ENCODE measurements at places on chromosomes 3 and 15.
A peak's percentile ranks its signal among the peaks of the same experiment; 100 is the strongest.

DNA sequence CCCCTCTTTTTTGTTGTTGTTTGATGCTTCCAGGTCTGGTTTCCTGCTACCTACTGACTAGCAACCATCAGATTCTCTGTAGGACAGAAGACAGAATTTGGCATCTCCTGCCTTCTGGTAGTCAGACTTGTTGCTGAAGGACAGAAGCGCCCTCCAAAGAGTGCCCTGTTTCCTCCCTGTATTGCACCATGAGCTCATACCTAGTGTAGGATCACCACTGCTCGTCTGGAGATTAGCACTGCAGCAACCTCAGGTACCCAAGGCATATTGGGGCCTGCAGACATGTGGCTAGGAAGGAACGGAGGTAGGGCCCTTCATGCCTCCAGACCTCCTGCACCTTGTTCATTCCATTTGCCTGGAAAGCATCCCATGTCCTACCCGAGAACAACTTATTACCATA, 78.1 kb downstream of the NPTN start:
- H3K27ac ChIP-seq: no peak overlapping the region
- no peaks in the 10 kb centered on the region for H3K36me3 ChIP-seq
- H3K4me3 ChIP-seq: no peak overlapping the region

GRCh38 chr15:101006931-101007691, 88.0 kb downstream of the LRRK1 start:
- no peaks in the 10 kb centered on the region for H3K4me1 ChIP-seq
- H3K27ac ChIP-seq: no peak overlapping the region
- DNase-seq: peak; percentile 85
- H3K4me3 ChIP-seq: no peak overlapping the region

DNA sequence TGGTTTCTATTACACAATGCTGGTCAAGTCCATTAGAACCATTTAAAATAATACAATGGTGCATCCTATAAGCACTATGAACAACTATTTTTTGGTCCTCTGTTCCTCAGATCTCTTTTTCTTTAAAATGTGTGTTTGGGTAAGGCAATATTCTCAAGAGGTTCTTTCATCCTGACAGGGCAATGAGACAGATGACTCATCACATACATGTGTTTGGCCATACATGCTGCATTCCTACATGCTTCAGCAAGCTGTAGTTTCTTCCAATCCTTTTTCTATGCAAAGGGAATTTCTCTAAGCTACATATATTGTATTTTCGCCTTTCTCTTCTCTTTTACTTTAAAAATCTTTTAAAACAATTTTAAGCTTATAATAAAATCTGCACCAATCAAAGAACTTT, 52.7 kb downstream of the OTOL1 start:
- no peaks in the 10 kb centered on the region for H3K4me1 ChIP-seq
- H3K27ac ChIP-seq: no peak overlapping the region
- no peaks in the 10 kb centered on the region for H3K36me3 ChIP-seq

- no peaks in the 10 kb centered on the region for H3K36me3 ChIP-seq
- H3K4me3 ChIP-seq: no peak overlapping the region
Observed at GRCh38 chr3:49873623-49874022, 3.9 kb upstream of the CAMKV start.

DNA sequence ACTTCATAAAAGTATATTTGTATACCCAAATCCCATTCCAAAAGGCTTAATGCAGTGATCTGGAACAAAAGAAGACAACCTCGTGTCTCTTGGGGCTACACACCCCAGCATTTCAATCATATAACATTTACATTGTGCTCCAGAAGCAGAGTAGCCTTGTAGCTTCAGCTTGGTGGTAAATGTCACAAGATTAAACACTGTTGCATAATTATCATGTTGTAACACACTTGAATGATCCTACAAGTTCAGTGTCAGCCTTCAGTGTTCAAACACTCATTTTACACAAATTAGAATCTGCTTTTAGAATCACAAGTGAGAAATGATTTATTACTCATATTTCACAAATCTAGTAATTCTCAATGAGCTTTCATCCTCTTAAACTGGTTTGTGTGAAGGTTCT, 122.6 kb downstream of the CNTN3 start:
- no peaks in the 10 kb centered on the region for H3K27me3 ChIP-seq
- no peak overlapping the region for H3K27ac ChIP-seq
- H3K4me1 ChIP-seq: no peaks in the 10 kb centered on the region
- H3K4me3 ChIP-seq: no peak overlapping the region
- no peaks in the 10 kb centered on the region for H3K36me3 ChIP-seq

DNA sequence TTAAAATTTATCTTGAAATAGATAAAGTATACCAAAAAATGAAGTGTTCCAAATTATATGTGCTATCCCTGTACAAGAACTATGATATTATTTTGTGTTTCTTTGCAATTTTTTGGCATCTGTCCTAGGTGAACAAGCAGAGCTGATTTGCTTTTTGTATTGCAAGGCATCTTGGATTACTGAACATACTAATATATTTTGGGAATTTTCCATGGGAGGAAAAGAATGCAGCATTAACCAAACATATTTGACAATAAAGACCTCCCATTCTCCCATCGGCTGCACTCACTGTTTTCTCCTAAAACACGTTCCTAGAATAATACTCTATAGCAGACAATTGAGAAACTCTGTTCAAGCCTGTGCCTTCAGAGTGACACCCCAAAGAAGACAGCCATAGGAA, 265.1 kb upstream of the ALCAM start:
- H3K4me1 ChIP-seq: no peaks in the 10 kb centered on the region
- no peak overlapping the region for H3K4me3 ChIP-seq
- H3K27ac ChIP-seq: no peak overlapping the region
- no peaks in the 10 kb centered on the region for H3K27me3 ChIP-seq
- no peak for DNase-seq

DNA sequence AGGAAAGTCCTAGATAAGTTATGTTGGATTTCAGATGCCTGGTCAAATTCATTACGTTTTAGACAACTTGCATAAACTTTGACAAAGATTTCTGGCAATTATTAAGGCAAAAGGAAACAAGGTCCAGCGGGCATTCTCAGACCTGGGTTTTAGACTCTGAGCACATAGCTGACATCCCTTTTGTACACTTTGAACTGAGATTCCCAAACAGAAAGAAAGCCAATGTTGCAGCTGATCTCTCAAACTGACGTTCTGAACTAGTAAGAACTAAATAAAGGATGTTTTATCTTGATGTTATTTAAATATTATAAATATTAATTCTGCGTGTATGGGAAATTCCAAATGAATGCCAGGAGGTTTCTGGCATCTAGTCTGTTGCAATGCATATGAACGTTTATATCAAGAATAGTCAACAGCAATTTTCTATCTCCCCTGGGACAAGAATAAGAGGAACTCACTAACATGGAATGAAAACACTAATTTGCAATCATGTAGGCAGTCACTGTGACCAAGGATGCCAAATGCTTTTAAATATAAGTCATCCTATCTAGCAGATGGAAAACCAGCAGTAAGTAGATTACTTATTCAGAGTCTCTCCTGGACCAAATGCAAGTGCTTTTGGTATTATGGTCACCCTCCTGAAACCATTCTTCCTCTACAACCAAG, 202.1 kb downstream of the GREM1 start:
- no peak for DNase-seq
- H3K4me3 ChIP-seq: no peak overlapping the region
- H3K27me3 ChIP-seq: no peaks in the 10 kb centered on the region
- no peak overlapping the region for H3K27ac ChIP-seq

GRCh38 chr3:139117883-139118760, 73.4 kb upstream of the PRR23C start:
- no peak overlapping the region for H3K4me3 ChIP-seq
- peaks cover 14% of the 10 kb centered on the region for H3K4me1 ChIP-seq
- H3K36me3 ChIP-seq: no peaks in the 10 kb centered on the region

DNA sequence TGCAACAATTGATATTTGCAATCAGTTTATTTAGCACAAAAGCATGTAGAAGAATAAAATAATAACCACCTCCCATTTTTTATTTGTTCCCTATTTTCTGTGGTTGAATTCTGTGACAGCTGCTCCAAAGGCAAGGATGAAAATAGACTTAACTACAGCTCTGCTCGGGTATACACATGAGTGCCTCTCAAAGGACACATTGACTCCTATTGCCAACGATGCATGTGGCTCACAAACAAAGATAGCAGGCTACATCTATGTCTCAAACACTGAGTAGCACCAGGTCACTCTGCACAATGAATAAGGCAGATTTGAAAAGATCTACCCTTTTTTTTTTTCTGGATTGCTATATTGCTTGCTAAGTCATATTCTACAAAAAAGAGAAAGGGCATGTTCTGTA, 612.9 kb downstream of the ROBO1 start:
- H3K27me3 ChIP-seq: no peaks in the 10 kb centered on the region
- no peaks in the 10 kb centered on the region for H3K4me1 ChIP-seq
- H3K4me3 ChIP-seq: no peak overlapping the region
- H3K36me3 ChIP-seq: no peaks in the 10 kb centered on the region
- no peak overlapping the region for H3K27ac ChIP-seq

DNA sequence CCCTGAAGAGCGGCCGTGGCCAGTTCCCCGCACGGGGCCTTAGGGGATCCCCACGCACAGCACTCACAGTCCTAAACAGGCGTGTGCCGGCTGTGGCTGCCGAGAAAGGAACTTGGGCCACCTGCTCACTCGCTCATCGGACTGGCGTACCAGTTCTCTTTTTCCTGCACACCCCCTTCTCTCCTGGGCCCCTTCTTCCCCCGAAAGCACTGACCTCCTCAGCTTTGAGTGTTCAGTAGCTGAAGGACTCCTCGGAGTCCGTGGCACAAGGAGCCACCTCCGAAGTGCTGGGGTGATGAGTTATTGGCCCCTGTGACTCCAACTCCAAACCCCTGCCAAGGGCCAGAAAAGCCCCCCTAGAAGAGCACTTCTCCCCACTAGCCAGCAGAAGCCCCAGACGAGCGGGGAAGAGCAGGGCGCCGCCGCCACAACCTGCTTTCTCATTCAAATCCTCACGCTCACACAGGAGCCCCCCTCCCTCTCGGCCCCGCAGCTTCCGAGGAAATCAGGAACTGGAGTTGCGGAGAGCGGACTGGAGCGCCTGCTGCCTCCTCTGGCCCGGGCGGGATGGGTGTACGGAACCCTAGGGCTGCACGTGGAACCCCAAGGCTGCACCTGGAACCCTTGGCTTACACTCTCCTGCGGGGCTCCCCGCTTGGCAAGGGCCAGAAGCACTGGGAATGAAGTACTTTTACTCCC, at the start of gene PLCH1:
Gene PLCH1, minus strand, starts transcription at position 446 of the 699 bp plus-strand sequence. CDS start 40,847 bp downstream, outside the sequence.
- no peaks in the 10 kb centered on the region for H3K36me3 ChIP-seq
- H3K27me3 ChIP-seq: peaks cover 70% of the 10 kb centered on the region
- H3K4me1 ChIP-seq: peaks cover 25% of the 10 kb centered on the region
- H3K27ac ChIP-seq: peak within 1 kb of the TSS; percentile 67
- peak; percentile 78 for DNase-seq

- no peaks in the 10 kb centered on the region for H3K4me1 ChIP-seq
- no peak overlapping the region for H3K27ac ChIP-seq
- no peaks in the 10 kb centered on the region for H3K27me3 ChIP-seq
- H3K4me3 ChIP-seq: no peak overlapping the region
Observed at GRCh38 chr3:55765906-55766701, 279.0 kb upstream of the WNT5A start.

DNA sequence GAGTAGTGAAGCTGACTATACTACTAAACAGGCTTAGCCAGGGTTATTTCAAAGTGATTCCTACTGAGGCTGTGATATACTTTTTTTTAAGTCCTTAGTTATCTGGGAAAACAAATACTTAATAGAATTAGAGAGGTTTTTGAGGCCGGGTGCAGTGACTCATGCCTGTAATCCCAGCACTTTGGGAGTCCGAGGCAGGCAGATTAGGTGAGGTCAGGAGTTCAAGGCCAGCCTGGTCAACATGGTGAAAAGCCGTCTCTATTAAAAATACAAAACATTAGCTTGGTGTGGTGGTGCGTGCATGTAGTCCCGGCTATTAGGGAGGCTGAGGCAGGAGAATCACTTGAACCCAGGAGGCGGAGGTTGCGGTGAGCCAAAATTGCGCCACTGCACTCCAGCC, 34.2 kb downstream of the PRTG start:
- H3K27ac ChIP-seq: no peak overlapping the region
- H3K27me3 ChIP-seq: no peaks in the 10 kb centered on the region
- no peaks in the 10 kb centered on the region for H3K36me3 ChIP-seq
- H3K4me3 ChIP-seq: no peak overlapping the region
- H3K4me1 ChIP-seq: no peaks in the 10 kb centered on the region

- H3K4me3 ChIP-seq: peak overlapping the region; percentile 80
- no peaks in the 10 kb centered on the region for H3K27me3 ChIP-seq
- no peak for DNase-seq
- peaks cover 17% of the 10 kb centered on the region for H3K4me1 ChIP-seq
- peaks cover 66% of the 10 kb centered on the region for H3K36me3 ChIP-seq
Observed at GRCh38 chr15:74843891-74844299, 939 bp upstream of the ULK3 start.

DNA sequence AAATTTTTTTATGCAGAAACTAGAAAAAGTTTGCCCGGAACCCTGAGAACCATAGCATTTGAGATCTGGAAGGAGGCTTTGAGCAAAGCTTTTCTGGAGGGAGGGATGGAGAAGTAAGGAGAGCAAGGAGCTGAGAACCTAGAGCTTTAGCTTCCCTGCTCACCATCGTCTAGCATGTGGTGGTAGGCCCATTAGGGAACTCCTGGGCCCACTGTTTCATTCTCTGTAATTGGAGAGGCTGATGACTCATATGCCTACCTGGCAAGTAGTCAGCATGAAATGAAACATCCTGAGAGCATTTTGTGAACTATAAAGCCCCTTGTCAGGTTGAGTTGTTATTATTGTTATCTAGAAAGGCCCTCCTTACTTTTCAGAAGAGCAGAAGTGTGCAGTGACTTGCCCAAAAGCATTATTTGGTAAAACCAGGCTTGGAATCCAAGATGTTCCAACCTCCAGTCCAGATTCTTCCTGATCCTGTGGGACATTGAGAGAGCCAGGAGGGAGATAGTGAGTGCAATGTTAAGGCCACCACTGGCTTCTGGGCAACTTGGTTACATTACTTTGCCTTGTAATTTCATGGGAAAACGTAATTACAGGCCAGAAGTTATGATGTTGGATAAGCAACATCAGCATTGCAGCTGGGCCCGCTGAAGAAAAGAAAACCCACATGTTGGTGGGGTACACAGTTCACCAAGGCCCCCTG, 104.5 kb upstream of the BFSP2 start:
- no peaks in the 10 kb centered on the region for H3K36me3 ChIP-seq
- DNase-seq: no peak
- no peak overlapping the region for H3K27ac ChIP-seq
- no peak overlapping the region for H3K4me3 ChIP-seq
- no peaks in the 10 kb centered on the region for H3K4me1 ChIP-seq
- H3K27me3 ChIP-seq: no peaks in the 10 kb centered on the region

All from left lung (tissue), 14 donors.